ENCODE measurements at places on chromosomes 5 and 9. TPM values are rescaled to one million over a fixed set of nuclear protein-coding genes. Genes with fewer than 3 reads are reported as not detected.
A peak's percentile ranks its signal among the peaks of the same experiment; 100 is the strongest.

GRCh38 chr5:29993286-29993685 lies 1200.2 kb upstream of the CDH6 start:
- no peak for DNase-seq

DNA sequence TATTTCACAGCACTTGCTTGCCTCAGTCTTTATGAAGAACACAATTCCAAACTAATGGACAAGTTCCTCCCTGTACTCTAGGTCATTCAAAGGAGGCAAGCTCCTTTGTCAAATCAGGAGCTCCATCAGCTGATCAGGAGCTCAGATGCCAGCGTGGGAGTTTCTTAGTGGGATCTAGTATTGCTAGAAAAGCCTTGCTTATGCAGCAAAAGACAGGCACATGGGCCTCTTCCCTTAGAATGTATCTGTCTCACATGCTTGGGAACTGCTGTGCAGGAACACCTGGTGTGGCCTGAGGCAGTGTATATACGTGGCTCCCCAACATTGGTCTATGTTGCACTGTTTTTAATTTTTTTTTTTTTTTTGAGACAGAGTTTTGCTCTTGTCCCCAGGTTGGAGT lies 21.4 kb upstream of the HAVCR1 start:
- no peak for DNase-seq

DNA sequence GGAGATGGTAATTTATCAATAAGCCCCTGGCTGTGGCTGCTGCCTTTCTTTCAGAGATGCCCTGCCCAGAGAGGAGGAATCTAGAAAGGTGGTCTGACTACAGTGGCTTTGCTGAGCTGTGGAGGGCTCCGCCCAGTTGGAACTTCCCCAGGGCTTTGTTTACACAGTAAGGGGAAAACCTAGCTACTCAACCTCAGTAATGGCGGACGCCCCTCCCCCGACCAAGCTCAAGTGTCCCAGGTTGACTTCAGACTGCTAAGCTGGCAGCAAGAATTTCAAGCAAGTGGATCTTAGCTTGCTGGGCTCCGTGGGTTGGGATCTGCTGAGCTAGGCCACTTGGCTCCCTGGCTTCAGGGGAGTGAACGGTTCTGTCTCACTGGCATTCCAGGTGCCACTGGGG lies 865.4 kb upstream of the ACO1 start:
- no peak for DNase-seq

DNA sequence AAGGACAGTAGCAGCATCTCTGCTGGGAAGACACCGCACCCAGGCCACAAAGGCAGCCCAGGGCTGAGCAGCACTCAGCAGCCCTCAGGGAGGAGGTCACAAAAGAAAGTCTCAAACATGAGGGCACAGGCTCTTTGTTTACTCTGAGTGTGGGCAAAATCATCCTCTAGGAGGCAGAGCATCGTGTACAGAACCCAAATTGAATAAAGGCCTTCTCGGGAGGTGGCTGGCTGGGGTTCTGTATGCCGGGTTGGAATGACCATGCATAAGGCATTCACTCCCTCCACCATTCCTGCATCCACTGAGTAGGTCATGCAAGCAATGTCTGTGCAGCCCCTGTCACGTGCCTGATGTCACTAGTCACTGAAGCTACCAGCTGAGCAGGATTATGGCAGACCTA lies 412.8 kb downstream of the SPOCK1 start:
- DNase-seq = no peak

GRCh38 chr5:126334760-126335159 lies 88.4 kb upstream of the GRAMD2B start:
- no peak for DNase-seq

DNA sequence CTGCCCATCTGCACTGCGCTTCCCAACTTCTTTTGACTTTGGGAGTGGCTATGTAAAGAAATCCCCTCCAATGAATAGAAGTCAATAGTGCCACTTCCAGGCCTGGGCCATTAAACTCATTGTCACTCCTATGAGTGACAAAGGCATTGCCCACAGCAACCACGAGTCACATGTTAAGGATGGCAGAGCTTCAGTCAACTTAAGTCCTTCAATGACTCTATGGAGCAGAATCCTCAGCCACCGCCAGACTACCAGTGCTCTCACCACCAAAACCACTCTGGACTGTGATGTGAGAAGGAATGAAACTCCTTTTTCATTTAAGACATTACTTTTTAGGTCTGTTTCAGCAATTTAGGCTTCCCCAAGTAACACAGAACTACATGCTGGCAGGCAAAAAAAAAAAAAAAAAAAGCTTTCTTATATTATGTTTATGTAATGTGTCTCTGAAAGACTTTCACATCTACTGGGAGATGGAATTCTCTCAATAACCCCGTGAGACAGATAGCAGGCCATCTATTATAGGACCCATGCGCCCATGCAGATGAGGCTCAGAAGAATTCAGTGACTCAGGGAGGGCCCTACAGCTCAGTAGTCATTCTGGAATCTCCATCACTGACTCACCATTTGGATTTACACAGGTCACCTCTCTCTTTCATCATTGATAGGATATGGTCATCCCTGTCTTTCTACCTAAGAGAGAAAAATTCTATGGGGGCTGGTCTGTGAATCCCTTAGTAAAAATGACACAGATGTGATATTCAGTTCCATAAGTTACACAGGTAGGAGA lies 180.5 kb downstream of the CEMIP2 start:
- DNase-seq = peak; percentile 12

DNA sequence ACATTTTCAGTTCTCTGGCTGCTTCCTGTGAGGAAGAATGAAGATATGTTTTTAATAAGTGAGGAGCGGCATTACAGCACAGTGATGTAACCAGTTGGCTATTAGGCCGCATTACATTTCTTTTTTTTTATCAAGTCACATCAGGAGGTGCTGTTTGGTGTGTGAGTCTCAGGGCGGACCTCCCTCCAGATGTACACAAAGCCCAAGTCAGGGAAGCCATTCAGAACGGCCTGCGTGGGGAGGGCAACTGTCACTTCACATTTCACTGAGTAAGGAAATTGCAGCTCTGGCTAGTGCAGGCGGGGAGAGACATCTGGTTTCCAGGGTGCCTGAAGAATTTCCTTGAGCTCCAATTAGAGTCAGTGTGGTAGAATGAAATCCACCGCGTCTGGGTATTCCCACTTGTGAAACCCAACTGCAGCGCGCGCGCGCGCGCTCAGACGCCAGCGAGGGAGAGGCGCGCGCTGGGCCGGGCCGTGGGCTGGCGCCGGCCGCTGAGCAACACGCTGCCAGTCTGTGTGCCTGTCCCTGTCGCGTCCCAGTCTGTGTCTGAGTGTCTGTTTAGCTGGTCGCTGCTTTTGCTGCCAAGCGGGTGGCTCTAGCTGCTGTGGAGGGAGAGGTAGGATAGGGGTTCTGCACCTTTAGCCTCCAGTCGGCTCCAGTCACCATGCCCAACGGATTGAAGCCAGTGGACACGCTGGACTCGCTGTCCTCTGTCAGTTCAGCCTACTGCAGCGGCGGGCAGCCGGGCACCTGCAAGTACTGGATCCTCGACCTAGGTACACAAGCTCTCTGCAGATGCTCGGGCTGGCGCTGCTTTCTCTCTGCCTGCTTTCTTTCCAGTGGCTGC lies 140.8 kb upstream of the OTULINL start:
- DNase-seq = peak; percentile 78

DNA sequence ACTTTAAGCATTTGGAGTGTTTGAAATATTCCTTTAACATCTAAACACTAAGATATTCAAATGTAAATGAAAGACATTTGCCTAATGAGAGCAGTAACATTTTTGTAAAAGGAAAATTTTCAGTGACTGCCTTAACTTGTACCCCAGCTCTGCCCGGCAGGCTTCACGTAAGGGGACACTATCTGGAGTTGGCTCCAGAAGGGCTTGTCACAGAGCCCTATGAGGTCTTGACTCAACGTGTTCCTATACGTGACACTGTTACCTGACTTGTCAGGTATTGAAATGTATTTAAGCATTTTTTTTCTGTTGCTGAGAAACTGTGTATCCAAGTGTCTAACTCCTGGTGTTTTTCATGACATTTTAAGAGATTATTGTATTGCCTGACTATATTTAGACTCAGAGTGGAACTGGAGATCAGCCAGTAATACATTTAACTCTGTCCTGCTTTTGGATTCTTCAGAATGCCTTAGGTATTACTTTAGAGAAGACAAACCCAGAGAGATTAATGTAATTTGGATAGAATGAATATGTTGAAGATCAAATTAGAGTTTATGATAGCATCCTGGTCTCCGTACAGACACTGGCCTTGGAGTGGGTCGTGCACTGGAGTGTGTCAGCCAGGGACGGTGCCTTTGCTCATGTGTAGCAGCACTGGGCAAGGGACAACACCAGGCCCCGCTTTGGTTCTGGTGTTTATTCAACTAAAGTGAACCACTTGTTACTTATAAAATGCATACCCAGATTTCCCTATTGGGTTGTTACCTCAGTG lies 34.6 kb upstream of the PHF2 start:
- DNase-seq = no peak

DNA sequence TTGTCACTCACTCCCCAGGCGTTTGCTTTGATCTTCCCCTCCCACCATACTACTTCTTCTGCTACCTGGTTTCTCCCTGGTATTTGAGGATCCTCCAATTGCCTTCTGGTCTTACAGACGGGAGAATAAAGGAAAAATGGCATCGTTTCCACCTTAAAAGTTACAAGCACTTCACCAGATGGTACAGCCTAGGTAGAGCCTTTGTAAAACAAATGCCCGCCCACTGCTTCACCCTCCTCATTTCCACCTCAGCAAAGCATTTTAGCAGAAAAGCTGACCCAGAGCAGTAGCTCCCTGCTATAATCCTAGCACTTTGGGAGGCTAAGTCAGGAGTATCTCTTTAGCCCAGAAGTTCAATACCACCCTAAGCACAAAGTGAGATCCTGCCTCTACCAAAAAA lies 5.1 kb upstream of the ANXA2R start:
- DNase-seq = no peak

- DNase-seq = no peak
These were observed 160.0 kb downstream of the RMI1 start for GRCh38 chr9:84140535-84141101.

DNA sequence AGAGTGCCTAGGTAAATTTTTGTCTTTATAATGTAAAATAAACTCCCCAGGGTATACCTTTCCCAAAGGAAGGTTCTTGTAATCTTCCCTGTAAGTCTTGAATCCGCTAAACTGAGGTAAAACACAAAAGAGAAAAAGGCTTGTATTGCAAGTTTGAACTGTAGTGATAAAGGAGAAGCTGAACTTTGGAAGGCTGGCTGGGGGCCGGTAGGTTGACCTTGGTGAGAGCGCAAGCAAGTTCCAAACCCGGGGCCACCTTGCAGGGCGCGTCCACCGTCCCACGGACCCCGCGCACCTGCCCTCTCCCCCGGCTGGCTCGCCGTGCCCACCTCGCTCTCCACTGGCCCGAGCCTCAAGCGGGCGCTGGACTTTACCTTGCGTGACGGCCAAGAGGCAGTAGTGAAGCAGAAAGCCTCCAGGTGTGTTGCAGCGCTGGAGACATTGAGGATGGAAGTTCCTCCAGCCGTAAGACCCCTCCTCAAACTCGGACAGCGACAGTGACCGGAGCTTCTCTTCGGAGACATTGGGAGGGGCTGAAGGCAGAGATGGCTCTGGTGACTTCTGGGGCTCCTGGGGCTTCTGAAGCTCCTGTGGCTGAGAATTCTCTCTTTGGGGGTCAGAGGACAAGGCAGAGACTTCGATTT lies 428 bp downstream of the SLCO4C1 start:
- no peak for DNase-seq

LIFR gene
- 66.1 TPM for total RNA-seq

MSMP gene
- total RNA-seq = not detected

GRM6 gene
- not detected for total RNA-seq

HTR4 gene
- total RNA-seq = not detected

FOXE1 gene
- not detected for total RNA-seq

All from A172 (cell line).